BJ (cell line): ENCODE measurements at places on chromosomes 2 and 18. TPM values are rescaled to one million over a fixed set of nuclear protein-coding genes. Genes with fewer than 3 reads are reported as not detected.

DNA sequence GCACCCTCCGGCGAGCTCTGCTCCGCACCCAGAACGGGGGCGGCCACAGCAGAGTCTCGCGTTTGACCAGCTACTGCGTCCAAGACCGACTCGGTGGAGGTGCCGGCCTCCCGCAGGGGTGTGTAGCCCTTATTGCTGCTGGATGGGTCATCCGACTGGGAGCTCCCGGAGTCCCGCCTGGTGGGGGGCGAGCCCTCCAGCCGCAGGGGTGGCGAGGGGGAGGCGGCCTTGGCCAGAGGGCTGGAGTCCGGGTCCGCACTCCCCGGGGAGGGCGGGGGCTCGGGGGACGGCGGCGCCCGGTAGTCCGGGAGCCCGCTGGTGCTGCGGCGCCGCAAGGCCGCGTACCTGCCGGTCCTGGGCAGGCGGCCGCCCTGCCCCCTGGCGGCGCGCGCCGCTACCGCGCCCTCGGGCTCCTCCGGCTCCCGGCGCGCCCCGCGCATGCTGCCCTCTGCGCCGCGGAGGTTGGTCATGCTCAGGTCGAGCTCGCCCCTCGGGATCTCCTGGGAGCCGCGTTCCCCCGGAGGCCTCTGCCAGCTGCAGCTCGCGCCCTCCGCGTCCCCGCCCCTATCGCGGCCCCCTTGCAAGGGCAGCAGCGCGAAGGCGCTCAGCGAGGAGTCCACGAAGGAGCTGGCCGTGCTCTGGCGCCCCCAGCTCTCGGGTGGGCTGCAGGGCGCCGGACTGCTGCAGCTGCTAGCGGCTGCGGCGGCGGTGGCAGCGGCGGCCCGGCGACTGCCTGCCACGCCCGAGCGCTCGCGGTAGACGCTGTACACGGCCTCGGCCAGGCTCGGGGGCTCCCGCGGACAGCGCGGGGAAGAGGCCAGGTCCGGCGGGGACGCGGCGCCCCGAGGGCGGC lies 4.8 kb downstream of the TMEM200C start:
- DNase-seq = no peak

DNA sequence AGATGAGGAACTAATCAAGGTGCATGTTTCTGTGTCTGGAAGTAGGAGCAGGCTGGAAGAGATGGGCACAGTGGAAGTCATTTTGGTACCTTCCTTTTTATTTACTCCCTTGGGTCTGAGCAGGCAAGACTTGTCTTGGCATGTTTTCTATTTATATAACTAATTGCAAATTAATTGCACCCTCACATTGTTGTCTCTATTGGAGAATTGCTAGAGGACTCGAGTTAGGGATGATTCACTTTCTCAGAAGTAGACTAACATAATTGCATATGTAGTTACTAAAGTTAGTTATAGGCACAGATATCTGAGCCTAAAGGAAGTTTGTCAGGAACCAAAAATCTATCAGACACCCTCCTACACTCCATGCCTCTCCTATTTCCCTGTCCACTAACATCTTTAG lies 92.8 kb upstream of the NRP2 start:
- DNase-seq = no peak

GRCh38 chr18:4254840-4255239 lies 200.3 kb downstream of the DLGAP1 start:
- no peak for DNase-seq

DNA sequence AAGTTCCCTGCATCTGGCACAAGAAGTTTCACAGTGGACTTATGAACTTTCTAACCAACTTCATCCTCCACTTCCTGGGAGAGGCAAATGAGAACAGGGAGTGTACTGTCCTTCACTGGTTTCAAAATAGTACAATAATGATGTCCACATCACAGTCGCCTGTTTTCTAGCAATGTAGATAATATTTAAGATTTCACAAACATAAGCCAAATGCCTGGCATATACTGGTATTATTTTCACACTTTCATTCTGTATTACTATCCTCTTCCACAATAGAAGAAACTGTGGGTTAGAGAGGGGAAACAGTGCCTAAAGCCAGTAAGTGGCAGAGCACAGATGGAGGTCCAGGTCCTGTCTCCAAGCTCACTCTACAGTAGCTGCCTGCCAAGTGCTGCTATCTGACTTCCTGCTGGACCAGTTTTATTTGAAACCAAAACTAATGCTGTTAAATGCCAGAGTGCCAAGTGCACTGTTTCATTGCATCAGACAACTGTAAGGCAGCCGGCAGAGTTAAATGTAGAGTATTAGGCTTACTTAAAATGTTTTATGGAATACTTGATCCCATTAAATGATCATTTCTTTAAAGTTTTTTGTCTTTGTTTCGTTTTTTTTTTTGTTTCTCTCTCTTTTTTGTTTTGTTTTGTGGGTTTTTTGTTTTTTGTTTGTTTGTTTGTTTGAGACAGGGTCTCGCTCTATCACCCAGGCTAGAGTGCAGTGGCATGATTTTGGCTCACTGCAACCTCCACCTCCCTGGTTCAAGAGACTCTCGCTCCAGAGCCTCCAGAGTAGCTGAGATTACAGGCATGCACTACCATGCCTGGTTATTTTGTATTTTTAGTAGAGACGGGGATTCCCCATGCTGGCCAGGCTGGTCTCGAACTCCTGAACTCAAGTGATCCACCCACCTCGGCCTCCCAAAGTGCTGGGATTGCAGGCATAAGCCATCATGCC lies 15.1 kb downstream of the COBLL1 start:
- no peak for DNase-seq

GRCh38 chr2:164642946-164643555 lies 21.8 kb upstream of the GRB14 start:
- DNase-seq = no peak

- no peak for DNase-seq
These were observed 448.9 kb downstream of the NBAS start for GRCh38 chr2:15112216-15112615.

DNA sequence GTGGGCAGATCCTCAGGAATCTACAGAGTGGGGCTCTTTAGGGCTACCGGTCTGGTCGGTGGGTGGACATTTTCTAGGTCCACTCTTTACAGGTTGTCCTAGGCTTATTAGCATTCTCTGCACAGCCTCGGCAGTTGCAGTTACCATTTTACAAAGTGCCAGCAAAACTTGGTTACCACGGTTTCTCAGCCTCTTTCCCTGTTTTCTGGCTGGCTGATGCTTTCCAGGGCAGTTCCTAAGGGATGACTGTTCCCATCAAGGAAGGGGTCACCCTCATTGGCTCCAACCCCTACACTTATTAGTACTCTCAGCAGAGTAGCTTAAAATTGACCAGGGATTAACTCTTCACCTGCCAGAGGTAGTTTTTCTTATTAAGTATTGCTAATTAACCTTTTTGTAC lies 2.0 kb upstream of the AQP4 start:
- DNase-seq = no peak

DNA sequence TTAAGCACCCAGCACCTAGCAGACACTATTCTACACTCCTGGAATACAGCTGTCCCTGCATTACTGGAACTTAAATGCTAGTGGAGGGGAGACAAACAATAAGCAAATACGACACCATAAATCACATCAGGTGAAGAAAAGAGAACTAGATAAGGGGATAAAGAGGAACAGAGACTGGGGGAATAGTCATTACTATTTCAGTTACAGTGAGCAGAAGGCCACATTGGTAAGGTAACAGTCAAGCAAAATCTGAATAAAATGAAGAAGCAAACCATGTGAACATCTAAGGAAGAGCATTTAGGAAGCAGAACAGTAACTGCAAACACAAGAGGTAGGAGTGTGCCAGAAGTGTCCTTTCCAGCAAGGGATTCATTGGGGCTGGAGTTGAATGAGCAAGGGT lies 77.0 kb upstream of the PTPRM start:
- DNase-seq = no peak

DNA sequence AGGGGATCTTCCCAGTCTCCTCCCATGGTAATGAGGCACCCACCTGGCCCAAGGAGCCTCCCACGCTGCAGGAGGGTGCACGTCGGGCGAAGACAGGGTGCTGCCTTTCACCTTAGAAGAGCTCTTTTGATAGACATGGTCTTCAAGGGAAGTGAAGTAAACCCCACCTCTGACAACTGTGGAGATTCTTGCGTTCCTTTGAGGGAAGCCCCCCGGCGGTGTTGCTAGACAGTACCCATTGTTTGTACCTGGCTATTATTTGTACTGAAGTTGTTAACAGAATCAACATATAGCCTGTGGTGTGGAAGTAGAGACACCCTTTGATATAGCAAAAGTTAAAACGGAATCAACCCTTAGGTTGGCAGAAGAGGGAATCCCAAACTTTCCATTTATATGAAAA lies 648.0 kb downstream of the GALR1 start:
- no peak for DNase-seq

DNA sequence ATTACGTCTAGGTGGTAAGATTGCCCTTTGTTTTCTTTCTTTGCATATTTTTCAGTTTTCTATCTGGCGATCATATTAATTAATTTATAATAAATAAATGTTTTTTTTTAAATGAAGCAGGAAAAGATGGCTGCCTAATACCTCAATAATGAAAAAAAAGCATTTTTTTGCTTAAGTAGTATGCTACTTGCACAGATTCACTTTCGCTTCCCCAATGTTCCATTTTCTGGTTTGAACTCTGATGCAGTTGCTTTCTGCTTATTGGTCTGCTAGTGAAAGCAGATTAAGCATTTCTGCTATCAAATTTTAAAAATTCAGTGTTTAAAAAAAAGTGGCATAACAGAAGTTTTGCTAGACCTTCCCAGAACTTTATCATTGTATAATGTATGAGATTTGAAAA lies 11.9 kb upstream of the TMEM182 start:
- no peak for DNase-seq

DNA sequence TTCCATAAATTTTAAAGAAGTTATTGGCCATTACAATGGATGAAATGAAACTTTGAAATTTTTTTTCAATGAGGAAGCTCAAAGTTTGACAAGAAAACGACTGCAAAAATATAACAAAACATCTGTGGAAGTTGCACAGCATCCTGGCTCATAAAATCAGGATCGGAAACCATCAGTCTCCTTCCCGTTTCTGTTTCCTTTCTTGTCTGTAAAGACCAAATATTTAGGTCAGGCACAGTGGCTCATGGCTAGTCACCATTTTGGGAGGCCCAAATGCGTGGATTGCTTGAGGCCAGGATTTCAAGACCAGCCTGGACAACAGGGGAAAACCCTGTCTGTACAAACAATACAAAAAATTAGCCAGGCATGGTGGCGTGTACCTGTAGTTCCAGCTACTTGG lies 27.6 kb upstream of the SSB start:
- DNase-seq = no peak

CYS1 gene
- 1.5 and 2.5 TPM in 2 replicates for polyA plus RNA-seq

ASB18 gene
- polyA plus RNA-seq = not detected in 2 replicates

GRCh38 chr2:169828141-169828811 lies 1.0 kb downstream of the UBR3 start:
- DNase-seq = no peak
